Stimulated activated CD4-positive, alpha-beta T cell treated with anti-CD3 and anti-CD28 coated beads, Interleukin-2, amount 100 ng/mL, for 4 hours (primary cell): ENCODE measurements at places on chromosomes 6 and 20.
A peak's percentile ranks its signal among the peaks of the same experiment; 100 is the strongest.

GRCh38 chr20:4181956-4182945 is 166.9 kb upstream of the RNF24 start:
- no peak for DNase-seq

DNA sequence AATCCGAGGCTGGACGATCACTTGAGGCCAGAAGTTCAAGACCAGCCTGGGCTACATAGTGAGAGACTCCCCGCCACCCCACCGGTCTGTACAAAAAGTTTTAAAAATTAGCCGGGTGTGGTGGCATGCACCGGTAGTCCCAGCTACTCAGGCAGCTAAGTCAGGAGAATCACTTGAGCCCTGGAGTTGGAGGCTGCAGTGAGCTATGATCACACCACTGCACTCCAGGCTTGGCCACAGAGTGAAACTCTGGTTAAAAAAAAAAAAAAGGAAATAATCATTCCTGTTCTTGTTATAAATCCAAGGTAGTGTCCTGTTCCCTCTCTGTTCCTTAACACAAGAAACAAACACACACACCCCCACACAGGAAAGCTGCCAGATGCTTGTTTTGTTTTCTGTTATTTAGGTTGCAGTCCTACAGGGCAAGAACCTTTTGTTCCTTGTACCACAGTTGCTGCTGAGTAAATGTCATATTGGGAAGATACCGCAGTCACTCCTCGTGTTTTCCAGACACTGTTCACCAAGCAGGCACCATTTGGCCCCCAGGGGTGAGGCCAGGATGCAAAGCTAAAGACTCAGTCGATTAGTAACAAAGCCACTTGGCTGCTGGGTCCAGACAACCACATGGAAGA is 28.9 kb downstream of the ASIP start:
- DNase-seq: no peak

DNA sequence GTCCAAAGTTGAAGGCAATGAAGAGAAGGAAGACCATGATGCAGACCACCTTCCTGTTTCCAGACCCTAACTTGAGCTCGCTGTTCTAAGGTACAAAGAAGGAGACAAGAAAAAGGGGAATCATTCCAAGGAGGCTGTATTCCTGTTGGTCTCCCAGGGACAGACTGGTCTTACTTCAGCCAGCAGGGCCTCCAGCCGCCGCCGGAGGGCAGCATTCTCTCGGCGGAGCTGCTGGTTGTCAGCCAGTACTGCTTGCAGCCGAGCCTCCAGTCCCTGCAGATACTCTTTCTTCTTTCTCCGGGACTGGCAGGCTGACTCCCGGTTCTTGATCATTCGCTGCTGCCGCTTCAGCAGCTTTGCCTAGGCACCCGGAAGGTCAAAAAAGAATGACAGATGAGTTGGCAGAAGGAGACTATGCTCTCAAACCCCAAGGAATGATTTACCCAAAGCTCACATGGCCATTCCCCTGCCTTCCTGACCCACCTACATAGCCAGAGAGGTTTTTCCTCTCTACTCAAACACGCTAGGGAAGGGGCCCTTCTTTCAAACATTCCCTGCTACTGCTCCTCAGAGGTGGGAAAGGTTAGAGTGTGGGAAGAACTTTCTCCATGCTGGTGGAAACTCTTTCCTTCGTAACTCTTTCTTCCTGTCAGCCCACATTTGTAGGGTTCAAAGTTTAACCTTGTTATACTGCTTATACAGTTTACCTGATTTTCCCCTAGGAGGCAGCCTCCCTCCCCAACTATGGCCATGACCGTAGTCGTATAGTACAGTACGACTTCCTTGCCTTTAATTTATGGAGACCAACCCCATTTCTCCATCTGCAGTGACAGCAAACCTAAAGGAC is 9.0 kb downstream of the ATF6B start:
- DNase-seq: peak; percentile 44

GRCh38 chr6:135535989-135536414 is 38.5 kb upstream of the AHI1 start:
- no peak for DNase-seq

DNA sequence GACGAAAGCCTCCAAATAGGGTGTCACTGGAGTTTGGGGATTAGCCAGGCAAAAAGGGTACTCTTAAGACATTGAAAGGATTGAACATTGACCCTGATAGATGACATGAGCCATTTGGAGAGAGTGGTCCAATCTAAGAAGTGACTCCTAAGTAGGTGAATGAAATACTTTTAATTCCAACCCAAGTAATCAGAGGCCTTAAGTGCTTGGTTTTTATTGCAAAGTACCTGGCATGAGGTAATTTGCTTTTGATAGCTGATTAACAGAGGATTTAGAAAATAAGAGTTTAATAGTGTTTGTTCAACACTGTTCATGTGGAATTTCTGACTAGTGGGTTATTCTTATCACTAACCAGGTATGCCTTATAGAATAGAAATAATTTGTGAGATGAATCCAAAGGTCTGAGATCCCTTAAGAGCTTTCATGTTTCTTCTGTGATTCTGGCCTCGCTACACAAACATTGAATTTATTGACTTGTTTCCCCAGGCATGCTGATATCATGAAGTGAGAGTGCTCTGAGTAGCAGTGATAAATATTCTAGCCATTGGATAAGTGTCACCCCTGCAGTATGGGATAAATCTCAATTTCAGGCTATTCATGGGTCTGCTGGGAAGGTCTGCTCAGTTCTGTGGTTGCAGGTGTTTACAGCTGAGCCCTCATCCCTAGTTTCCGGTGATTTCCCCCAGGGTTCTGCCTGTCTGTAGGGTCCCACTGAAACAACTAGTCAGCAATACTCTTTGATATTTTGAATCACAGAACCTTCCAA is 6.5 kb downstream of the NCOA7 start:
- no peak for DNase-seq

DNA sequence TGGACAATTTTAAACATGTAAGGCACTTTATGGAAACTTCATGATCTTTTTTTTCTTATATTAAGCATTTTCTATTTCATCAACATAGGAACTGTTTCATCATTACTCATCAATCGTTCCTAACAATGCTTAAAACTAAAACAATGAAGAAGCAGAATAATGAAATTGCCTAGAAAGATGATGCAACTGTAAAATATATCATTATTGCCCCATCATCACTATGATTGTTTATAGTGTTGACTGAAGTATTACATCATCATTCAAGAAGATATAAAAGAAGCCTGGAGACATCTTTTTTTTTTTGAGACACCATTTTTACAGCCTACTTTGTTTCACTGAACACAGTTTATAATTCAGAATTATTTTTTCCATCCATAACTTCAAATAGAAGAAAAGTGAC is 147.2 kb downstream of the TRDN start:
- no peak for DNase-seq
